ENCODE measurements at places on chromosomes 3 and 15. TPM values are rescaled to one million over a fixed set of nuclear protein-coding genes. Genes with fewer than 3 reads are reported as not detected.

The CCNB2 gene
- total RNA-seq, result 1.5 TPM

The CFAP100 gene
- not detected for total RNA-seq

The MINDY2 gene
- 15.9 TPM for total RNA-seq

The NPAP1 gene
- not detected for total RNA-seq

The IL16 gene
- total RNA-seq, result 143 TPM
